Muscle of leg (tissue), 16 donors: ENCODE measurements at places on chromosomes 12 and 14. TPM values are rescaled to one million over a fixed set of nuclear protein-coding genes. Genes with fewer than 3 reads are reported as not detected.

The PAX9 gene
- total RNA-seq = 0.13 TPM

- peaks cover 32% of the 10 kb centered on the region for H3K4me1 ChIP-seq
- no peak overlapping the region for H3K27ac ChIP-seq
- no peaks in the 10 kb centered on the region for H3K36me3 ChIP-seq
- H3K27me3 ChIP-seq = peaks cover 31% of the 10 kb centered on the region
These were observed 8.3 kb downstream of the PLD4 start for GRCh38 chr14:104932676-104933631.

The OR10P1 gene
- not detected for total RNA-seq

- H3K36me3 ChIP-seq = no peaks in the 10 kb centered on the region
- H3K4me3 ChIP-seq = no peak overlapping the region
- H3K27ac ChIP-seq = no peak overlapping the region
- peaks cover 3% of the 10 kb centered on the region for H3K4me1 ChIP-seq
These were observed 120.1 kb upstream of the MAX start for GRCh38 chr14:65222440-65222858.

DNA sequence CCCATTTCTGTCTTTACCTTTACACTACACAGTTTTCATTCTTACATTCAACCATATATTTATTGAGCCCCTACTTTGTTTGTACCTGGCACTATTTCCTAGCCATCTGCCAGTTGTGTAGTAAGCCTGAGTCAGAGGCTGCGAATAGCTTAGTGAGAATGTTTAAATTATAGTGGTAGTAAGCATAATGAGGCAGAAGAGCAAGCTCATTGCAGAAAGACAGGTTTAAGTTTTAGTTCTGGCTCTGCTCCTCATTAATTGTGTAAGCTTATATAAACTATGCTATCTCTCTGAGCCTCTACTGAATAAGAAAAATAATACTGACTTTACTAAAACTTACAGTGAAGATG, 123.5 kb downstream of the NAV3 start:
- no peaks in the 10 kb centered on the region for H3K36me3 ChIP-seq
- no peak overlapping the region for H3K4me3 ChIP-seq
- no peak overlapping the region for H3K27ac ChIP-seq
- no peaks in the 10 kb centered on the region for H3K4me1 ChIP-seq
- no peaks in the 10 kb centered on the region for H3K27me3 ChIP-seq
- DNase-seq = no peak

The ACOT6 gene
- total RNA-seq = not detected

The WSCD2 gene
- 3.7 TPM for total RNA-seq

DNA sequence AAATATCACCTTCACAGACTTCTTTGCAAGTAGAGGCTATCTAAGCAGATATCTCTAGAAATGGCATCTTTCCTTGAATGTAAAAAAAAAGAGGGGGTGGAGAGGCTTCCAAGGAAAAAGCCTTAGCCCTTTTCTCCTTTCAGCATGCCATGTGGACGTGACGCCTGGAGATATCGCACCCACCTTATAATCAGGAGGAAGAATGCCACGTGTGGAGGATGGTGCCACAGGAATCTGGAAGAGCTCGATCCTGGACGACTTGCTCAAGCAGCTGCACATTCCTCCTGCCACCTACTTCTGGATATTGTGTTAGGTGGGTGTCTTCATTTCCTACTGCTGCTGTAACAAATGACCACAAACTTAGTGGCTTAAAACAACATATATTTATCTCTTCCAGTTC, 203.6 kb downstream of the NUAK1 start:
- no peak overlapping the region for H3K4me3 ChIP-seq
- H3K27me3 ChIP-seq = no peaks in the 10 kb centered on the region
- peaks cover 20% of the 10 kb centered on the region for H3K4me1 ChIP-seq
- no peak for DNase-seq
- no peak overlapping the region for H3K27ac ChIP-seq

- H3K27me3 ChIP-seq = no peaks in the 10 kb centered on the region
- no peak overlapping the region for H3K4me3 ChIP-seq
- no peaks in the 10 kb centered on the region for H3K4me1 ChIP-seq
These were observed 16.9 kb upstream of the PDE3A start for GRCh38 chr12:20351406-20351805.

DNA sequence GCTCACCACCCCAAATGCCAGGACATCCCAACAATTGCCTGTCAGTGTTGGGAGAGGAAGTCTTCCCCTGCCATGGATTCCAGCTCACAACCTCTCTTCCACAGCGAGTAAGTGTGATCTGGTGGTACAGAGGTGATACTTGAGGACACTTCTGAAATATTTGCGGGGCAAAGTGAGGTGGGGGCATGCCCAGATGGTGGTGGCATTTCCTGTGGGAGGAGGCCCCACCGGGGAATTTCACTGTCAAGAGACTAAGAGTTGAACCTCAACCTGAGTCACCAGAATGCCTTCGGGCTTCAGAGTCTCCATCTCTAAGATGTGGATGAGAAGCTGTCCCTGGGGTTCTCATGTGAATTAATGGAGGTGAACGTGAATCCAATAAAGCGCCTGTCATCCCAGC, 122.3 kb upstream of the RFLNA start:
- peaks cover 2% of the 10 kb centered on the region for H3K27me3 ChIP-seq
- no peak overlapping the region for H3K4me3 ChIP-seq
- H3K36me3 ChIP-seq = no peaks in the 10 kb centered on the region
- peaks cover 29% of the 10 kb centered on the region for H3K4me1 ChIP-seq
- DNase-seq = no peak

DNA sequence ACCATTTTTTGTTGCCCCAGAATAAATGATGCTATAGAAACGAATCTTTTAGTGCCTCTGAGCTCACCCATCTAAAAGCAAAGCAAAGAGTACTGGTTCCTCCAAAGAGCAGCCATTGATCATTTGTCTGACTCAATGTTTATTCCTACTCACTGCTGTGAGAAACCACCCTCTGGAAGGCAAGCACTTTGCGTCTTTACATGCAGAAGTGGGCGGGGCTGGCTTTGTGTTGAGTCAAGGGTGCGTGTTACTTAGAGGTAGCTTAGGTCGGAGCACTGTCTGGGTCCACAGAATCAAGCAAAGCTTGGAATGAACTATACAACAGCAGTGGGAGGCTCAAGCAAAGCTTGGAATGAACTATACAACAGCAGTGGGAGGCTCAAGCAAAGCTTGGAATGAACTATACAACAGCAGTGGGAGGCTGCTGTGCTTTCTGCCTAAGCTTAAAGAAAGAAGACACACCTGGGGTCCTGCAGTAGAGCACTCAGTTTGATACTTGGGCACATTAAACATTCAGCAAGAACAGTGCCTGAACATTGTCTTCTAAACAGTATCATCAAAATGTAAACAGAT, 77.2 kb upstream of the PRICKLE1 start:
- DNase-seq = no peak
- no peaks in the 10 kb centered on the region for H3K27me3 ChIP-seq
- H3K27ac ChIP-seq = no peak overlapping the region

The SOX5 gene
- total RNA-seq = 7.3 TPM

GRCh38 chr14:65002586-65003210, 16.0 kb downstream of the FNTB start:
- H3K36me3 ChIP-seq = peaks cover 8% of the 10 kb centered on the region
- no peaks in the 10 kb centered on the region for H3K4me1 ChIP-seq
- no peak overlapping the region for H3K27ac ChIP-seq
- H3K27me3 ChIP-seq = no peaks in the 10 kb centered on the region
- H3K4me3 ChIP-seq = no peak overlapping the region

DNA sequence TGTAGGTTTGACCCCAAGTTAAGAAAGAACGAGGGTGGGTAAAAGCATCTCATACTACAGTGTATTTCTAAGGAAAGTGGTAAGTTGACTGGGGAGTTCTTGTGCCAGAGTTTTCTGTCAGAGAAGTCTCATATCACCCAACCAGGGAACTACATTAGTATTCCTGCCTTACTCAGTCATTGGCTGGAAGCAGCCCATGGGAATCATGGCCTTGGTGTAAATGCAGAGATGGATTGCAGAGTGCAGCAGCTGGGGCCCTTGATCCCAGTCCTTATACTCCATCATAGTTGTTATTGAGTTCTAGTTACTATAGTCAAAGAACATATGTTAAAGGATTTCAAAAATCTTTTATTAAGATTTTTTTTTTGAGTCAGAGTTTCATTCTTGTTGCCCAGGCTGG, 105.8 kb downstream of the MNAT1 start:
- H3K4me1 ChIP-seq = peaks cover 22% of the 10 kb centered on the region
- no peaks in the 10 kb centered on the region for H3K27me3 ChIP-seq
- H3K36me3 ChIP-seq = peaks cover 20% of the 10 kb centered on the region
- DNase-seq = peak; percentile 38
- H3K4me3 ChIP-seq = no peak overlapping the region

The PTHLH gene
- total RNA-seq = 2.5 TPM

The LRP10 gene
- 14.5 TPM for total RNA-seq

The RTN1 gene
- 1.2 TPM for total RNA-seq

DNA sequence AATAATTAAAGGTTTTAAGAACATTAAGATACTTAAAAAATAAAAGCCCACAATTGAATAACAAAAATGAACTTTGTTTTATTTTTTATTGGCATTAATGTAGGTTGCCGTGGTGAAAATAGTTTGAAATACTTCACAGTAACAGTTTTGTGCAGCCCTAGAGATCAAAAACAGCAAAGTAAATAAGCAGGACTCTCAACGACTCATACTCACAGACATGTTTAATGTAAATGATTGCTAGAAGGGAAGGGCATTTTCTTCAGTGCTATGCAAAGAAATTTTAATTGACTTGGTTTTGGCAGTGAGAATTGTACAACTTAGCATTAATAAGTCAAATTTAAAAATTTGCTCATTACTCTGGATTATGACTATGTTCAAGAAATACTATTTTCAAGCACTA, 16.0 kb downstream of the TRMT5 start:
- no peaks in the 10 kb centered on the region for H3K27me3 ChIP-seq
- H3K4me1 ChIP-seq = peaks cover 3% of the 10 kb centered on the region
- no peaks in the 10 kb centered on the region for H3K36me3 ChIP-seq
- peak; percentile 25 for DNase-seq

GRCh38 chr12:95623554-95624170, 72.4 kb upstream of the USP44 start:
- no peaks in the 10 kb centered on the region for H3K36me3 ChIP-seq
- no peak overlapping the region for H3K27ac ChIP-seq
- peaks cover 8% of the 10 kb centered on the region for H3K4me1 ChIP-seq
- peak; percentile 39 for DNase-seq
- H3K4me3 ChIP-seq = no peak overlapping the region

DNA sequence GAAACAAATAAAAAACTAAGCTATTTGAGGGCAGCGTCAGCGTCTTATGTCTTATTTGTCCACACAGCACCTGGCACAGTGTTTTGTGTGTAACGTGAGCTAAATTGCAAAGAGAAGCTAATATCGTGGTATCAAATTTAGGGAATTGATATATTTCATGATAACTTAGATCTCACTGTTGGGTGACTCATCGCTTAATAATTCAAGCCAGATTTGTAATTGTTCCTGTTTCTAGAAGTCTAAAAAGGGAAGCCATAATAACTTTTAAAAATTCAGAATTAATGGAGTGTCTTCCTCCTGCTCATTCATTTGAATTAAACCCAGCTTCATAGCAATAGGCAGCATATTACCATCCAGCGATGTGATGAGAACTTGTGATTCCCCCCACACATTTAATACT, 214.7 kb downstream of the PDZRN4 start:
- no peak overlapping the region for H3K27ac ChIP-seq
- DNase-seq = no peak
- no peaks in the 10 kb centered on the region for H3K36me3 ChIP-seq

The SLC38A1 gene
- 34.4 TPM for total RNA-seq

DNA sequence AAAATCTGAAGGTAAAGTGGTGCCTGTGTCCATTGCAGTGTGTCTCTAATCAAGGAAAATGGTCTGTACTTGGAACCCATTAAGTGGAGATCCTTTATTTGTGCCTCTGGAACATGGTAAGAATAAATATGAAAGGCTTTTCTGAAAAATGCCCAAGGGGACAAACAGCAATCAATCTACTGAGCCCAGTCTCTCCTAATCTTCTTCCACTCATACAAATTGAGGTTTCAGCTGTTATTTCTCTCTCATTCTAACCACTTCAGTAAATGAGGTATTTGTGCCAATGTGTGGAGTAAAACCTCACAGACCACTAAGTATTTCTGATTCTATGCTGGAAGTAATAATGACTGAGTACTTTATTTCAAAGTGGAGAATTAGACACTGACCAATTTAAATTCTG, 82.3 kb upstream of the ST8SIA1 start:
- H3K36me3 ChIP-seq = no peaks in the 10 kb centered on the region
- H3K4me3 ChIP-seq = no peak overlapping the region
- H3K4me1 ChIP-seq = no peaks in the 10 kb centered on the region
- no peak for DNase-seq
- no peak overlapping the region for H3K27ac ChIP-seq
- H3K27me3 ChIP-seq = no peaks in the 10 kb centered on the region

DNA sequence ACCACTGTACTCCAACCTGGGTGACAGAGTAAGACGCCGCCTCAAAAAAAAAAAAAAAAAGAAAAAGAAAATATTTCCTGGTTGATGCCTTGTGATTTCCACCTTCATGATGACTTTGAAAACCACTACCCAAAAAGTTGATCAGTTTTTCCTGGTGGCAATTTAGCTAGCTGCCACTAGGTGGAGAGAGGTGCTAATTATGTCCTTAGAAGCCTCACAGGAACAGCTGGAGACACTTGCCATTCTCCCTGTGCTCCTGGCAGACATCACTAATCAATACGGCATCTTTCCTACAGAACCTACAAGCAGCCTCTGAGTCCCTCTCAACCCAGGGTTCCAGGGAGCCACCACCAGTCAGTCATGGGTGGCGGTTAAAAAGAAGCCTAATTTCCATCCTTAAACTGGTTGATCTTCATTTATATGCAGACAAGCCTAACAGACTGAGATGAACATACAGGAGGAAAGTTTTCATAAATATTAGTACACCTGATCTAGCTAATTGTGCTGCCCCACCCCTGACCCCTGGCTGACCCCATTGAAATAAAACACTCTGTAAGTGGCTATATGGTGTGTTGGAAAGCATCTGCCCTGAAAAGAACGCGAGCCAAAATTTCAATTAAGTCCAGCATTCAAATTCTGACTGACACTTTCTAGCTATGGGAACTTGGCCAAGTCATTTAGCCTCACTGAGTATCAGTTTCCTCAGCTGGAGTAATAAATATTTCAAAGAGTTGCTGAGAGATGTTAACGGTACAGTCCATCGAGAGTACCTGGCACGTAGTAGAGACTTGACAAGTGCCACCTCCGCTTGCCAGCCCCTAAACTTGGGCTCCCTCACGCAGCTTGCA, 6.2 kb upstream of the OAS1 start:
- H3K36me3 ChIP-seq = no peaks in the 10 kb centered on the region
- H3K4me1 ChIP-seq = no peaks in the 10 kb centered on the region

The CACNA1C gene
- 3.6 TPM for total RNA-seq

The TCL1B gene
- not detected for total RNA-seq

- no peak overlapping the region for H3K4me3 ChIP-seq
- H3K27me3 ChIP-seq = no peaks in the 10 kb centered on the region
- no peak overlapping the region for H3K27ac ChIP-seq
- peaks cover 59% of the 10 kb centered on the region for H3K36me3 ChIP-seq
- H3K4me1 ChIP-seq = peaks cover 25% of the 10 kb centered on the region
These were observed 2.1 kb downstream of the RNF31 start for GRCh38 chr14:24149302-24149969.

GRCh38 chr12:44817687-44818086, 58.4 kb downstream of the NELL2 start:
- DNase-seq = no peak
- no peak overlapping the region for H3K4me3 ChIP-seq
- no peaks in the 10 kb centered on the region for H3K36me3 ChIP-seq
- H3K27me3 ChIP-seq = no peaks in the 10 kb centered on the region
